Mesothelial cell of epicardium (in vitro differentiated cells): ENCODE measurements at places on chromosomes 3 and 15. TPM values are rescaled to one million over a fixed set of nuclear protein-coding genes. Genes with fewer than 3 reads are reported as not detected.
A peak's percentile ranks its signal among the peaks of the same experiment; 100 is the strongest.

GRCh38 chr15:45181491-45182285, 6.1 kb downstream of the SHF start:
- no peak for DNase-seq
- H3K4me3 ChIP-seq = no peak overlapping the region
- peaks cover 31% of the 10 kb centered on the region for H3K4me1 ChIP-seq
- H3K36me3 ChIP-seq = peaks cover 14% of the 10 kb centered on the region
- H3K27me3 ChIP-seq = no peaks in the 10 kb centered on the region
- no peak overlapping the region for H3K27ac ChIP-seq

- no peak overlapping the region for H3K4me3 ChIP-seq
- H3K36me3 ChIP-seq = peaks cover 42% of the 10 kb centered on the region
- no peaks in the 10 kb centered on the region for H3K4me1 ChIP-seq
- DNase-seq = no peak
Measured at GRCh38 chr15:64398575-64398974, 10.9 kb downstream of the TRIP4 start.

DNA sequence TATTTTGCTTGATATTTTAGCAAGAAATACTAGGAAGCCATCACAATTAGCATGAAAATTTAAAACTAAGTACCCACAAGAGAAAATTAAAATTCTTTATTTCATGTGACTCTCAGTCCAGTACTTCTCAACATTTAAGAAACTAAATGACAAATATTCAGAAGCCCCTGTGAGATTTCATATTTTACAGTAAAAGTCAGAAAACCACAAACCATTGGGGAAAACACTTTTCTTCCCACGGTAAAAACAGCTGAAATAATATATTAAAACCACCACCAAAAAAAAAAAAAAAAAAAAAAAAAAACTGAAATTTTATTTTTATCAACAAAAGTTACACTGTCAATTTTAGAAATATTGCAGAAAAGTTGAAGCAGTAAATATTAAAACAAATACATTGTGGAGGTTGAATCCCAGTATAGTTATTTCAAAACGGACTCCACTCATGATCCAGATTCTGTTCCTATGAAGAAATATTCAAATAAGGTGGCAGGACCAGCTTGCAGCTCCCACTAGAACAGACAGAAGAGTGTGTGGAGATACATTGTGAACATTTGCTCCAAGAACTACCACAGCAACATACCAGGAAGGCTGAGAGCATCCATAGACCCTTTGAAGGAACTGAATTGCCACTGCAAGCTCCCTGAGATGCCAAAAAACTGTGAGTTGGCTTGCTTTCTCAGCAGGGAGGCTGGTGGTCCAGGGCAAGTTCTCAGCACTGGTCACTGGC, 308.2 kb downstream of the CTNNB1 start:
- no peaks in the 10 kb centered on the region for H3K4me1 ChIP-seq
- H3K36me3 ChIP-seq = peaks cover 11% of the 10 kb centered on the region
- no peaks in the 10 kb centered on the region for H3K27me3 ChIP-seq
- no peak for DNase-seq

GRCh38 chr15:96312641-96313335, 17.7 kb upstream of the NR2F2 start:
- H3K27me3 ChIP-seq = no peaks in the 10 kb centered on the region
- no peak for DNase-seq
- H3K4me3 ChIP-seq = no peak overlapping the region
- H3K4me1 ChIP-seq = peaks cover 50% of the 10 kb centered on the region
- H3K27ac ChIP-seq = peak overlapping the region; percentile 2
- H3K36me3 ChIP-seq = peaks cover 2% of the 10 kb centered on the region

DNA sequence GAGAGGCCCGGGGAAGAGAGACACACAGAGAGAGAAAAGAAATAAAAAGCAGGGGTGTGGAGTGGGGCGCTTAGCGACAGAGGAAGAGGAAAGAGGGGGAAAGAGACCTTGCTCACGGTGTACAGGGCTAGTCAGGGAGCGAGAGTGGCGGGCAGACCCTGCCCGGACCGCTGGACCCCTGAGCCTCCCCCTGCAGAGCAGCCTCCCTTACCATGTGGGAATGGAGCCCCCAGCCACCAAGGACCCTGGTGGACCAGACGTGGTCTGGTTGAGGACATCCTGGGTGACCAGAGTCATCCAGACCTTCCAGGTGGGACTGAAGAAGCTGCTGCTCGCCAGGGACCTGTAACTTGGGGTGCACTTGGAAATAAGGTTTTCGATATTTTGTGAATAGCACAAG, 129.6 kb downstream of the CHSY1 start:
- no peak overlapping the region for H3K4me3 ChIP-seq
- H3K27ac ChIP-seq = peak overlapping the region; percentile 84
- peaks cover 15% of the 10 kb centered on the region for H3K4me1 ChIP-seq
- H3K36me3 ChIP-seq = no peaks in the 10 kb centered on the region

- H3K27me3 ChIP-seq = peaks cover 62% of the 10 kb centered on the region
- H3K4me1 ChIP-seq = no peaks in the 10 kb centered on the region
Measured at GRCh38 chr3:11010426-11011165, 18.0 kb downstream of the SLC6A1 start.

DNA sequence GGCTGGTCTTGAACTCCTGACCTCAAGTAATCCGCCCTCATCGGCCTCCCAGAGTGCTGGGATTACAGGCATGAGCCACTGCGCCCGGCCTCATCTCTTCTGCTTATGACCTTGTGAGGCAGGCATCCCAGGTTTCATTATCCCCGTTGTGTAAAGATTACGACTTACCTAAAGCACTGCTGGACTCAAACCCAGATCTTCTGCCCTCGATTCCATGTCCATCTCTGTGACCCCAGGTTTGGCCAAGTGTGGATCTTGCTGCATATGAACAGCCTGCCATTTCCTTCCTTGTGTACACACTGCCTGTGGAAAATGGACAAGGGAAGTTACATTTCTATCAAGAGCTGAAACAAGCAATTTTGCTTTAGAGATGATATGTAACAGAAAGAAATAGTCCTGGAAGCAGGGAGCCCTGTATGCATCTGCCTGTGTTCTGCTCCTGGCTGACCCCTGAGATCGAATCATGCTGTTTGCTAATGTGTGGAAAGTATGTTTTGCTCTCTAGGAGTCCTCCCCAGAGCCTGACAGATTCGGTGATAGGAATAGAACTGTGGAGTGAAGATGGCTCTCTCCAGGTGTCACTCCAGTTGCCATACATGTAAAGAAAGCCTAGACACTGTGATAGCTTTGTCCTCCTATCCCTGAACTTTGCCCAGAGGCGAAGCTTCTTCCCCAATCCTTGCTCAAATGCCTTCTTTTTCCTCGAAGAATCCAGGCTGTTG, 11.8 kb upstream of the LIPC start:
- H3K4me1 ChIP-seq = peaks cover 4% of the 10 kb centered on the region
- H3K27me3 ChIP-seq = no peaks in the 10 kb centered on the region
- no peaks in the 10 kb centered on the region for H3K36me3 ChIP-seq
- no peak overlapping the region for H3K4me3 ChIP-seq
- H3K27ac ChIP-seq = no peak overlapping the region

DNA sequence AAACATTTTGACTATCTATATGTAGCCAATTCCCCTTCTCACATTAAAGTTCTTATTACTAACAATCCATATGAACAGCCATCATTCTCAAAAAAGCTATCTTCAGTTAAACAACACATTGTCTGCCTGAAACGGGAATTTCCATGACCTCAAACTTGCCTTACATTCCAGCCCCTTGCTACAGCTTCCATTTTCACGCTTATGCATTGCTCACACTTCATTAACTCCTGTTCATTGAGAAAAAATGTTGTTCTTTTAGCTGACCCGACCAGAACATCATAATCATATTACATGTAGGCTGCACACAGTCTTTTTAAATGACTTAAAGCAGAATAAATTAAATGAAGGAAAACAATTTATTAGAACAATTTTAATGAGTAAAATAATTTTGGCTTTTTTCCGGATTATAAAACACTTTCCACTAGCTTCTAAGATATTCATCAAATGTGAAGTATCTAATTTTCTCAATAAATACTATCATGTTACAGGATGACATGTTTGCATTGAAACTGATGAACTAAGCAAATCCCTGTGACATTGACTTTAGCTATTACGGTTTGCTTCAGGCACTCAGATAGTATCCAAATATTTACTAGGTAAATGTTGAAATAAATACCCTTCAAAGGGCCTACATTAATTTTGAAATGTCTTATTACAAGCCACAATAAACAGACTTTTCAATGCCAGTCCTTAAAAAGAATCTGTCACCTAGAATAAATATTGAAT, 49.9 kb downstream of the P3H2 start:
- no peak for DNase-seq
- H3K36me3 ChIP-seq = no peaks in the 10 kb centered on the region
- no peak overlapping the region for H3K4me3 ChIP-seq
- peaks cover 23% of the 10 kb centered on the region for H3K4me1 ChIP-seq

DNA sequence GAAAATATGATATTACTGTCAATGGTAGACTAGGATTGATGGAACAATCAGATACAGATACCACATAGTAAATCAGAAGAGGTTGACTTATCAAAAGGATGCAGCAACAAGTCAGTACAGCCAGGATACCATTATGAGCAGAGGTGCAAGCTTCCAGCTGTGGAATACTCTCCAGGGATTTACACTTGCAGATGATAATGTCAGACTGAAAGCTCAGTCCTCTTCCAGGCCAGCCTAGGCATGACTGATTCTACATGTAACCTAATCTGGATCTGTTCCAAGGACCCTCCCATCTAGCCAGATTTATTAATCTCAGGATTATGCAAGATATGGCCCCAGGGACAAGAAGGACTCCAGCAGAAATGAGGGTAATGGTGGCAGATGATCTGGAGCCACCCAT, 8.2 kb downstream of the FILIP1L start:
- H3K4me1 ChIP-seq = peaks cover 55% of the 10 kb centered on the region
- no peaks in the 10 kb centered on the region for H3K27me3 ChIP-seq
- DNase-seq = no peak
- H3K27ac ChIP-seq = peak overlapping the region; percentile 51

Gene ROBO1
- total RNA-seq = 124 to 143 TPM (median 130 TPM) in 3 replicates

Gene PXYLP1
- total RNA-seq = 40.5 to 45.6 TPM (median 40.9 TPM) in 3 replicates
